ENCODE measurements at places on chromosomes 11 and 22. TPM values are rescaled to one million over a fixed set of nuclear protein-coding genes. Genes with fewer than 3 reads are reported as not detected.

DNA sequence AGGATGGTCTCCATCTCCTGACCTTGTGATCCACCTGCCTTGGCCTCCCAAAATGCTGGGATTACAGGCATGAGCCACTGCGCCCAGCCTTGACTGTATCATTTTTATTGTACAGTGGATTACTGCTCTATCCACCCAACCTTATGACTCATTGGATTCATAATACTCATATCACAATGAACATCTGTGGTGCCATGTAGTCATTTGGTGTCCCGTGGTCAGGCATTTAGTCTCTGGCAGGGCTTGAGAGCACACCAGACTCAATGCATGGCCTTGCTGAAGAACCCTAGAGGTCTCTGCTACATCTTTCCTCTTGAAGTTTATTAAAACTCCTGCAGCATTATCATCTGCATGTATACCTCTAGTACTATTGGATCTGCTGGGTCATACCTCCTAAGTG, 98.0 kb upstream of the LDLRAD3 start:
- no peak for DNase-seq

DBX1 gene
- not detected for polyA plus RNA-seq

ANKK1 gene
- not detected for polyA plus RNA-seq

DNA sequence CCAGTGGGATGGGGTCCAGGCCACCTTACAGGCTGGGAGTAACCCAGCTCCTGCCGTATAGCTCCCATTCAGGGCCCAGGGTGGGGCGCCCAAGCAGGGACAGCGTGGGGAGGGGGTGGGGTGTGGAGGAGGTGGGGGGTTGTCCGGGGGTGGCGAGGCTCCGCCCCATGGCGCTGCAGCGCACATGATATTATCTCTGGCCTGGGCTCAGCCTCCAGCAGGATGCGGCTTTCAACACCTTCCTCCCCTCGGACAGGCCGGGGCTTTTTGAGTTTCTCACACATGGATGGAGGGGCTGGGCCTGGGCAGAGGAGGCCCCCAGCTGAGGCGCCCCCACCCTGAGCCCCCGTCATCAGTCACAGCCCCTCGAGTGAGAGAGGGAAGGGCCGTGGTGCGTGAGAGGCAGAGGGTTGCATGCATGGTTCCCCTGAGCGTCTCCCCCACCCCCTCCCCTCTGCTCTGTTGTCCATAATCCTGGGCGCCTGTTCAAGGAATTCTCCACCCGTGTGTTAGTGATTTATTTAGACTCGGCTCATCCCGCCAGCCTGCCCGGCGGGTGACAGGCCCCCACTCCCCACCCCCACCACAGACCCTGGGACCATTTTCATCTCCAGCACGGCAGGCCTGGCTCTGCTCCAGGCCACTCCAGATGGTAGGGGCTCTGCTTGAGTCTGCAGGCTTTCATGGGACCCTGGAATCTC, 44.9 kb downstream of the WNT11 start:
- no peak for DNase-seq

DNA sequence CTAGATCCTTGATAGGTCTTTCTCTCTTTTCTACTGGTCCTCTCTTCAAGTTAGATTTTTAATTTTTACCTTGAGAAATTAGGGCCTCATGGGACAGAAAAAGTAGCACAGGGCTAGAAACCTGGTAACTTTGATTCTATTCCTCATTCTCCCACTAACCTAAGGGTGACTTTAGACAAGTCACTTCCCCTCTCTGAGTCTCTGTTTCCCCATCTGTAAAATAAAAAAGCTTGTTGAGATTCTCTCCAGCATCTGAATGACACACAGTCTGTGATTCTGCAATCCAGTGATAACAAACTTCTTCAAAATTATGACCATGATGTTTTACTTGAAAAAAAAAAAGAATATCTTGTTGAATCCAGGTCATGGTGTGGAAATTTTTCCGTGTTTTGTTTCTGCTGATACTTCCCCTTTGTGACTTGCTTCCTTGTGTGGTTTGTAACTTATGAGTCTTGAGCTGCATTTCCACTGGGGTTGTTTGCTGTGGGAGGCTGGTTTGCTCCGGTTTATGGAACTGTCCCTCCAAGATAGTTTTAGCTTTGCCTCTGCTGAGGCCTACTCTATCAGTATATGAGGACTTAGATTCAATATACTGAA, 9.8 kb upstream of the MPEG1 start:
- no peak for DNase-seq

RAB39A gene
- polyA plus RNA-seq: not detected

- no peak for DNase-seq
Measured at GRCh38 chr22:44347549-44347948, 34.8 kb upstream of the SHISAL1 start.

Measured in naive thymus-derived CD4-positive, alpha-beta T cell (primary cell).